CD4-positive, alpha-beta T cell treated with Interleukin-2 at 100 ng/mL for 4 hours (primary cell): ENCODE measurements at places on chromosomes 6 and 20.

DNA sequence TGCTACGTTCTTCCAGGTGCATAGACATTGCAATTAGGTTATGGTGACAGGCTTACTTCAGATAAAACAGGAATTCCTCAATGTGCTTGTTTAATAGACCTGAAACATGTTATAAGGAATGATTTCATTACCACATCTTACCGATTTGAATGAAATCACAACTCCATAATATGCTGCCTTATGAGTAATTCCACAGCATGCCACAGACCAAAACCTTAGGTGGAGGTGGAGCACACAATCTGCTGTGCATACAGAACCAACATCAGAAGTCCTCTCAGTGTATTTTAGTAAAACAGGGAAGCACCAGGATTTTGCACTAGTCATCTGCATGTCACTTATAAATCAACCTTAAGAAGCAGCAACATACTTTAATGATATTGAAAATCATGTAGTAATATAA is 148.9 kb upstream of the TSHZ2 start:
- DNase-seq: no peak

- DNase-seq: no peak
Observed at GRCh38 chr20:44411020-44411756, 55.7 kb downstream of the HNF4A start.

GRCh38 chr6:149983145-149983544 is 19.4 kb downstream of the ULBP1 start:
- no peak for DNase-seq

DNA sequence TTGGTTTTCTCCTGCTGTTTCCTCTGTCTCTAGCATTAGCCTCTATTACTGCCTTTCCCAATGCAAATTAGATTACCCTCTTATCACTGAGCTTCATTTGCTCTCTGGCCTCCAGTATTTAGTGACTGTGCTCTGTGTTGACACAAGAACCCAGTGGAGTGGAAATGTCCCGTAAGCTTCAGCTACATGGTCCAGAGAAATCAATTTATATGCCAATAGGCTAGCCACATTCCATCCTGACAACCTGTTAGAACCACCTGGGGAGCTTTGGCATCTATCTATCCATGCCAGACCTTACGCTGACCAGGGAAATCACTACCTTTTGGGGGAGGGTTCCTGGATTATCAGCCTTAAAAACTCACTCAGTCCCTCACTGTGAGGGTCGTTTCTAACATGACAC is 459.6 kb downstream of the UTRN start:
- DNase-seq: no peak

GRCh38 chr20:47038566-47039560 is 144.2 kb downstream of the EYA2 start:
- DNase-seq: no peak

- DNase-seq: no peak
Observed at GRCh38 chr6:108760126-108761050, 87.8 kb upstream of the ARMC2 start.
